ENCODE measurements at places on chromosomes 16 and 17.

GRCh38 chr17:39339272-39339671, 62.2 kb downstream of the FBXL20 start:
- DNase-seq, result no peak

DNA sequence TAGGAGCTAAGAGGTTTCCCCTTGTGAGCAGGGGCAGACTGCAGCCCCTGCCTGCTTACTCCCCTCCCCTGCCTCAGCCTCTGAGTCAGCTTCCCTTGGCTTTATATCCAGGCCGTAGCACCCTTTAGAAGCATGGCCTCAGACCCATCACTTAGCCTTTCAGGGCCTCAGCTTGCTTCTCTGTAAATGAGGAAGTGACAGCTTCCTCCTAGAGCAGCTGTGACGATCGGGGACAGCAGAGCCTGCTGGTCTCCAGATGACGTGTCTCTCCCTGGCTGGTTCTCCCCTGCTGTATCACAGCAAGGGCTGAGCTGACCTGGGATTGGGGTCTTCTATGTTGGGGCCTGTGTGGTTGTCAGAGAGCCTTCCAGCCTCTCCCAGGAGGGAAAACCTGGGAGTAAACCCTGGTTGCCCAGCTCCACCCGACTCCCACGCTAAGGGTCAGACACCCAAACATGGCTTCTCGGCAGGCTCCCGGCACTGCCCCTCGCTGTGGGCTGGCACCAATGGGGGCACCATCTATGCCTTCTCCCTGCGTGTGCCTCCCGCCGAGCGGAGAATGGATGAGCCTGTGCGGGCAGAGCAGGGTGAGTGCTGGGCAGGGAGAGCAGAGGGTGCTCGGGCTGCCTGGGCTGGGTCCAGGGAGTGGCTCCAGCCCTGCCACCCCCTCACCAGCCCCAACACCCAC, 16.3 kb upstream of the MYO15B start:
- DNase-seq, result no peak

GRCh38 chr17:61510991-61511390, 58.8 kb downstream of the TBX4 start:
- DNase-seq, result no peak

- DNase-seq, result no peak
These were observed 4.1 kb upstream of the PHF12 start for GRCh38 chr17:28955408-28955807.

GRCh38 chr17:34113089-34113488, 142.0 kb upstream of the CCL2 start:
- DNase-seq, result no peak

- no peak for DNase-seq
These were observed 25.0 kb downstream of the TAC4 start for GRCh38 chr17:49822829-49823228.

- DNase-seq, result no peak
These were observed at the start of gene TEKT5 for GRCh38 chr16:10694830-10695229. Gene TEKT5, minus strand, starts transcription at chr16:10694930. Its CDS starts 57 bp downstream, at chr16:10694873.
